ENCODE measurements at places on chromosomes 3 and 15.
A peak's percentile ranks its signal among the peaks of the same experiment; 100 is the strongest.

DNA sequence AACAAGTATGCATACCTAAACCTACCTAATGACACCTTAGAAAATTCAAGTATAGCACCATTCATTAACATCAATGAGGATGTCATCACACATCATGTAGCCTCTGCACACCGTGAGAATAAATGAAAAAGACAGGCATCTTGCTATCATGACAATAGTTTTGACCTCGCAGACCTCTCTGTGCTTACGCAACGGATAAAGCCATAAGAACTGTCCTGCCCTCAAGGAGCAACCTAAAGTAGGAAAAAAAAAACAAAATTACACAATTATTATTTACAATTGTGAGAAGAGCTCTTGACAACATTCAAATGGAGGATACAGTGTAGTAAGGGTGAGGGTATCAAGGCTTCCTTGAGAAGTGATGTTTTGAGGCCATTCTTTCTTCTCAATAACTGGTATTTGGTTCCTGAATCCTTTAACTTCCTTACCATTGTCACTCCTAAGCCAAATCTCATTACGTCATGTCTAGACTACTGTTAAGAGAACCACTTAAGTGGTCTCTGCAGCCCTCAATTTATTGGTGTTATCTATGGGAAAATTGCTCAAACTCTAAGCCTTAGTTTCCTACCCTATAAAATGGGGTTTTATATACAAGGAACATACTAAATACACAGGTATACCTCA is 7.0 kb upstream of the SETD5 start:
- no peak for DNase-seq

DNA sequence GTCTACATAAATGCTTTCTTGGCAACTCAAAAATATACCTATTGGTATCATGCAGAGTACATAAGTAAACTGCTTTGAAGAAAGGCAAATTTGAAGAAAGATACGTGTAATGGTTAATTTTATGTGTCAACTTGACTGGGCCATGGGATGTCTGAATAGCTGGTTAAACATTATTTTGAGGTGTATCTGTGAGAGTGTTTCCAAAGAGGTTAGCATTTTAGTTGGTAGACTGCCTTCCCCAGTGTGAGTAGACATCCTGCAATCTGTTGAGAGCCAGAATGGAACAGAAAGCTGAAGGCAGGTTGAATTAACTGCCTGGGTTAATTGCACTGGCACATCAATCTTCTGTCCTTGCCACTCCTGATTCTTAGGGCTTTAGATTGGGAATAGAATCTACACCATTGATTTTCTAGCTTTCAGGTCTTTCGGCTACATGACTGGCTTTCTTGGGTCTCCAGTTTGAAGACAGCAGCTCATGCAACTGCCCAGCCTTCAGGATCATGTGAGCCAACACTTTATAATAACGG is 98.3 kb downstream of the CMSS1 start:
- no peak for DNase-seq

GRCh38 chr15:31554261-31554660 is 227.6 kb downstream of the KLF13 start:
- DNase-seq = no peak

GRCh38 chr3:68874551-68875348 is 57.6 kb downstream of the TAFA4 start:
- DNase-seq = no peak

GRCh38 chr3:178203165-178203564 is 333.1 kb upstream of the KCNMB2 start:
- no peak for DNase-seq

DNA sequence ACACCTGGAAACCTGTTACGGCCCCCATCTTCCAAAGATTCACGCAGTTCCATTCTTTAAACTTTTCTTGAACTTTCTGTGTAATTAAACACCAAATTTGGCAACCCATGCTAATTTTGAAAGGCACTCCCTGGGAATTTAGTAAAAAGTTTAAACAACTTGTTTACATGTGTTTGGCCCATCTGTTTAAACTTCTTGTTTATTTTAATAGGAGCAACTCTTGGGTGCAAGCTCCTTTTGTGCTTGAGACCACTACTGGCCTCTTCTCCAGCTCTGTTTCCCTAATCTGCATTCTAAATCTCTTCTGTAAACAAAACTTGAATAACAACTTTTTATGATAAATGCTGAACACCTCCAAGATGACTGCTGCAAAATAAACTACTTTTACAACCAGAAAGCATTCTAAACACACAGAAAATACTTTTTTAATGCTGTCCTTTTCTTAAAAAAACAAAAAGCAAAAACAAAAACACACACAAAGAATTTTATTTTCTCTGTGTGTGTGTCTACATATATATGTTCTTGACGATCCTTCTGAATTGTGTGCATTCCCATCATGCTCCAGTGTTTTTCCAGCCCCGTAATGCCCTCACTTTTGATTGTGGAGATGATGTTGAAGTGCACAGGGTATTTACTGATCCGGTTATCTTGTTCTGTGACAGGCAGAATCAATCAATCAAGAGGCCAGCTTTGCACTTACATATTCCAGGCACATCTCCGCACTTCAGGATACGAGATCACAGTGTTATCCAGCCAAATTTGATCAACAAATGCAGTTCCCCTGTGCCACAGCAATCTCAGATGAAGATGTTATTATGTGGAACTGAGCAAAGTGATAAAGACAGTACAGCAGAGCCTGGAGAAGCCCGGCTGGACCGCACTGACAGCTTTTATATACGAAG is 416.9 kb downstream of the FOXP1 start:
- no peak for DNase-seq

- no peak for DNase-seq
These were observed 14.4 kb downstream of the SNAPC5 start for GRCh38 chr15:66483131-66483566.

GRCh38 chr3:72682936-72683452 is 165.3 kb downstream of the SHQ1 start:
- DNase-seq = no peak

- DNase-seq = no peak
These were observed 49.6 kb downstream of the CACNA2D3 start for GRCh38 chr3:54171951-54172350.

- no peak for DNase-seq
These were observed 73.4 kb downstream of the SLC6A11 start for GRCh38 chr3:10889206-10889960.

GRCh38 chr3:140316868-140317400 is 360.9 kb upstream of the TRIM42 start:
- no peak for DNase-seq

DNA sequence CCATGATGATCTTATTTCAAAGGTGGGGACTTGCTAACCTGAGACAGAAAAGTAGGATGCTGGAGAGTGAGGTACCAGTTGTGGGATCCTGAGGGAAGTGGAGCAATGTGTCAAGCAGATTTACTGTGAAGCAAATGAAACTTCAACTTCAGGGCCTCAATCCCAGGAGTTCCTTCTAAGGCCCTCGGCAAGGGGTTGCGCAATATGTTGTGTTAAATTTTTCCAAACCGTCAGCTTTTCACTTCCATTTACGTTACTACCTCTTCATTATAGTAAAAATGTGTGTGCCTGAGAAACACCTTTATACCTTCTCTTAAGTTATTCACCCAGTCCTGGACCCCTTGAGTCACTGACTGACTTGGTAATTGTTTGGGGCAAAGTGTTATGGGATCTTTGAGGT is 42.5 kb upstream of the KCNH8 start:
- DNase-seq = no peak

DNA sequence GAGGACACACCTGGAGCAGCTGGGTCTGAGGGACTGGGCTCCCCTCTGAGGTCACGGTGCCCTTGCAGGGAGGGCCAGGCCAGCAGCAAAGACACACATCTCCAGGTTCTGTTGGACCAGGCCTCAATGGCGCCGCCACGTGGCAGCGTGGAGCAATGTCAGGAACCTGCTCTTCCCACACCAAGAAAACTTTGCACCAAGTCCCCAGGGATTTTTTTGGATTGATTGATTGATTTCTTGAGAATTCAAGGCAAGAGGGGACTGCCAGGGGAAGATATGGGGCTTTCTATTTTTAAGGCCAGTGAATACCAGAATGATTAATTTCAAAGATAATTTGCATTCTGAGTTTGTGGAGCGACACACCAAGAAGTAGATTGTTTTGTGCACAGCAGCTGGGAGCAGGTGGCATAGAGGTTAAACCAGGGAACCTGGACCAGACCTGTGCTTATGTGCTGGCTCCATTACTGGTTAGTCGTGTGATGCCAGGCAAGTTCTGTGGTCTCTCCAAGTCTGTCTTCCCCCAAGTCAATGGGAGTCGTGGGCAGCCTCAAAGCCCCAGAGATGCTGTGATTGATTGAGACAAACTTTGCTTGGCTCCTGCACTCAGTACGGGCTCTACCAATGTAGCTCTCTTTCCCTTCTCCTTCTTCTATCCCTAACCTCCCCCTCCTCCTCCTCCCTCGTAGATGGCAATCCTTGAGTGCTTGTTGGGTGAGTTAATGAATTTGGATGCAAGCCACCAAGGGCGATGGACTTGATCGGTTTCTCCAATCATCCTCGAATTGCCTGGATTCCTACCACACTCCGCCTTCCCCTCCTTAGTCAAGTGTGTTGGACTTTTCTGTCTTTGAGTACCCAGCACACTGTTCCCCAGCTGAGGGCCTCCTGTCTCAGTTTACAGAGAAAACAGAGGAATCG is 96.2 kb upstream of the TRPM1 start:
- DNase-seq = peak; percentile 56

DNA sequence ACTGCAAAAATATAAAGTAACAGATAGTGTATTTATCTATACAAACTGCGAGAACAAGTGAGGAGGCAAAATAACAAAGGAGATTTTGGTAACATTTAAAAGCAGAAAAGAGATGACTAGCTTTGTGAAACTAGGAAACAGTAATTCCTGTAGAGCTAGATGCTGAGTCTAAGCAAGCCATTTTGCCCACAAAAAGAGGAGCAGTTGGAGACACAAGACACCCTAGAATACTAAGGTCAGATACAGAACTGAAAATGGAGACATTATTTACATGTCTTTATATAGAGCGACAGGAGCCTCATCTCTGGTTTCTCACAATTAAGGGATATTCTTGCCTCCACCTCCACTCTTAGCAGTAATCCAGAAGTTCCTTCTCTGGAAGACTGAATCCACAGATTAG is 732.4 kb upstream of the GBE1 start:
- DNase-seq = no peak

DNA sequence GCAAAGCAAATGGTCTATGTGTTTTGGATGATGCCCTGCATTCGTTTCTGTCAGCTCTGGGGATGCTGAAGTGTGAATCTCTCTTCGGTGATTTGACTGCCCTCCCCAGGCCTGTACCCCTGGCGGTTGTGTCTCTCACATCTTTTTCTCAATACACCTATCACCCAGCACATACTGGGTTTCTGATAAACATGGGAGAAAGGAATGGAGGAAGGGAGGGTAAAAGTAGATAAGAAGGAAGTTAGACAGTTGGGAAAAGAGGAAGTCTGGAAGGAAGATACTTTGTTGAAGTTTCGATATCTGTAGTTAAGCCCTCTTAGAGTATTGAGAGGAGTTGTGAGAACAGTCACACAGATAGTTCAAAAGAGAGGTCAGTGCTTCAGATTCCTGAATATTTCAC is 35.8 kb upstream of the LRTM1 start:
- DNase-seq = no peak
